HCEC 1CT (cell line): ENCODE measurements at places on chromosomes 11 and 22.

DNA sequence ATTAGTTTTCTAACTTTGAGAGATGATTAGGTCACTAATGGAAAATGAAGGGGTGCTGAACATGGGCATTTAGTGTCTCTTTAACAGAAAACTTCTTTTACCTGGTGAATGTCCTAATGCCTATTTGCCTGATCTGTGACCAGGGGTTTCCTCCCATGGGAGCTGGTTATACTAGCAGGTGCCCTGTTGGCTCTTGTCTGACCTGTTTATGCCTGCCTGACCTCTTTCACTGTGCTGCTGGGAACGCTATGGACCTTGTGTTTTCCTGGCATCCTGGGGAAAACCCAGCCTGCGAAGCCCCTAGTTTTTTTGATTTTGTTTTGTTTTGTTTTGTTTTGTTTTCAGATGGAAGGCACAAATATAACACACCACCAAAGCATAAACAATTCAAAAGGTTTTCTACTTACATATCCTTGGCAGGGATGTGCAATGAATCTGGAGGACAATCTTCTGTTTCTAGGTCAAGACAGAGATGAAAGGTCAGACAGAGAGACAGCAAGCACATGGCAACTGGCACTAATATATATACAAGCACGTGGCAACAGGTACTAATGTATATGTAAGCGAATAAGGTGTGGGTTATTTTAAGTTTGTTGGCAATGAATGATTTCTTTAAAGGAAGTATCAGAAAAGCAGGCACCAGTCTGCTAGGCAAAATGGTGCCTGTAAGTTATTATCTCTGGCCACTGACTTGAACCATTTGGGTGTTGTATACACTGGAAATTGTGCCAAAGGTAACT, 390.2 kb downstream of the LUZP2 start:
- no peak for DNase-seq

- DNase-seq = no peak
These were observed 4.7 kb downstream of the UCP3 start for GRCh38 chr11:74004046-74004695.

- DNase-seq = no peak
These were observed 11.6 kb downstream of the ASCL2 start for GRCh38 chr11:2258501-2259465.

GRCh38 chr11:85685125-85685819, 723 bp downstream of the CCDC89 start:
- DNase-seq = peak; percentile 40

DNA sequence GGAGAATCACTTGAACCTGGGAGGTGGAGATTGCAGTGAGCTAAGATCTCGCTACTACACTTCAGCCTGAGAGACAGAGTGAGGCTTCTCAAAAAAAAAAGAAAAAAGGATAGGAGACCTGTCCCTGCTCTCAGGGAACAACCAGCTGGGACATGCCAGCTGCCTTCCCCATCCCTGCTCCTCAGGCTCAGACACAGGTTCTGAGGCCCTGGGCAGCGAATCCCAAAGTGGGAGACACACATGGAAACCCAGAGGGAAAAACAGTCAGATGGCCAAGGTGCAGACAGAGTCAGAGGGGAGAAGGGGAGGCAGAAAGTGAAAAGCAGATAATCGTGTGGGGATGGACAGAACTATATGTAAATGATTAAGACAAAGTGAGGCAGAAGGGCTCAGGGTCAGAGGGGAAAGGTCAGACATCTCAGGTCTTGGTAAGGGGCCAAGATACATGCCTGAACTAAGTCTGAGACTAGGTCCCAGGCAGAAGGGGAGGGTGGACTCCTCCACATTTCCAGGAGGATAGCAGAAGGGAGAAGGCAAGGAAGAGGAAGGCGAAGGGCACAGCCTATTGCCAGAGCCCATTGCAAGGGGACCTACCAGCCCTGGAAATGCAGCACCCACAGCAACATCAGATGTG, 14.2 kb downstream of the STARD10 start:
- no peak for DNase-seq

DNA sequence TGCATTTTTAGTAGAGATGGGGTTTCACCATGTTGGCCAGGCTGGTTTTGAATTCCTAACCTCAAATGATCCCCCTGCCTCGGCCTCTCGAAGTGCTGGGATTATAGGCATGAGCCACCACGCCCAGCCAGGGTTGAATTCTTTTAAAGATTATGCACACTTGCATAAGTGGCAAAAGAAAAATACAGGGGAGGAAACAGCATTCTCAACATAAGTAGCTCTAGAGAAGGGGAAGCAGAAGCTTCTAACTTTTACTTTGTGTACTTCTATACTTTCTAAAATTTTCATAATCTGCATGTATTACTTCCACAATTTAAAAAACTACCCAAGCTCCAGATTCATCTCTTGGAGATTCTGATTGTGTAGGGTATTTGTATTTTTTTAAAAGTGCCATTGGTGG, 108.0 kb downstream of the SLC1A2 start:
- DNase-seq = no peak

GRCh38 chr11:112292785-112293407, 32.2 kb upstream of the PLET1 start:
- peak; percentile 89 for DNase-seq

DNA sequence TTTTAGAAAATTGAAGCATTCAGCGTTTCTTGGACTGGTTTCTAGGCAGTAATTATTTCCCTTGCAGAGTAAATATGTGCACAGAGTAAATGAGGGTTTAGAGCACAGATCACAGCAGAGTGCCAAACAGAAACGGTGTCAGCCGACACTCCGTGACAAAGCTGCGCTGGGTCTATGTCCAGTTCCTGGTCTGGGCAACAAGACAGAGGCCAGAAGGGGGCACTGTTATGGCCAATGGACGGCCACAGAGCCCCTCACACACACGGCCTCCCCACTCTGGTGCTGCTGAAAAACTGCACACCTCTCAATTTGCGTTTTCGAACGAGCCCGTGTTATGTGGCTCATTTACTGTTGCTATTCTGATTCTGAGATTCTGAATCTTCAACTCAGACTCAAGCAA, 180.7 kb downstream of the MPPED1 start:
- DNase-seq = no peak

DNA sequence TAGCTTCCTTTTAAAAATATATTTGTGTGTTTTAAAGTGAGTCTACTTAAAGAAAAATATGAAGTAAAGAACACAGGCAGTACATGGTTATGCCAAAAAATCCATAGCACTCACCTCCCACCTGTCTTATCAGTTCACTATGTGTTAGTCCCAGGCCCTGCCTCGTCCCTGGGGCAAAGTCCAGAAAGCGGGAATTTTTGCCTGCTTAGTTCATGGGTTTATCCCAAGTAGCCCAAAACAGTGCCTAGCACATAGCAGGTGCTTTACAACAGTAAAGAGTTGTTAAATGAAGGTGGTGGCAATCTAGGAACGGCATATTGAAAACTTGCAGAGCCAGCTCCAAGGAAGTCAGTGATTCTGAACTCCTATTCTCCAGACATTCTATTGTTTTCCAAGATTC, 154.0 kb downstream of the MN1 start:
- no peak for DNase-seq

DNA sequence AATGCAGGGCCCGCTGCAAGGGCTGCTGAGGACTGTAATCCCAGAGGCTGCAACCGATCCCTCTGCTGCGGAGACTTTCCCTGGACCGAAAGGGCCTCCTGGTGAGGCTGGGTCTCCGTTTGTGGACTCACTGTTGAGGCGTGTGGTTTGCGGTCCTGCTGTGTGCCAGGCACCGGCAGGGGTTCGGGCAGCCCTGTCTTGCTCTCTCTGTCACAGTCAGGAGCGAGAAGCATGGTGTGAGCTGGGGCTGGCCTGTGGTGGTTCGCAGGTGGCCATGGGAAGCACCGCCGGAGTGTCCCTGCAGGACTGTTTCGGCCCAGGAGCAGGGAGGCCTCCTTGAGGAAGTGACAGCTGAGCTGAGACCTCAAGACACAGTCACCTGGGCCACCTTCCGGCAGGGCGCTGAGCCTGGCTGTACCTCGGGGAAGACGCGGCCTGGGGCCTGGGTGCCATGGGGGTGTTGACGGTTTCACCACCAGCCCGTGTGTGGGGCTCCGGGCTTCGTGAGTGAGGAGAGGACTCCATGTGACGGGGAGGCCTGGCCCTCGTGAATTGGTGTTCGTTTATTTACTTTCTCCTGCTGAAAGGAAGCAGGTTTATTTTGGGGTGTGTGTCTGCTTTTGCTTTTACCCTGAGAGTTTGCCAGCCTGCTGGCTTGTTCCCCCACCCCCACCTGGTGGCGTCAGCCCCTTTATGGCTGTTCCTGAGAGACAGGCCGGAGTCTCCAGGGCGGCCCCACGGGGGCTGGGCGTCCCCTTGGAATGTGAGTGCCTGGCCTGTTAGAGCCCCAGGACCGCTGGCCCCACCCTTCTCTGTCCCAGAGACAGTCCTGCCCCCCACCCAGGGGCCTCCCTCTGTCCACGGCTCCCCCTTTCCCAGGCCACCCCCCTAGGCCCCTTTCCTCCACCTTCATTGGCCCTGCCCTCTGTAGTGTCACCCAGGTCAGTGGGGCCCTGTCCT, 122.5 kb downstream of the KCNQ1OT1 start:
- no peak for DNase-seq

GRCh38 chr22:31094021-31094551, 13.0 kb downstream of the SMTN start:
- no peak for DNase-seq

- DNase-seq = peak; percentile 37
These were observed 21.9 kb downstream of the PC start for GRCh38 chr11:66936311-66936711.

GRCh38 chr22:20396639-20397038, 2.7 kb downstream of the ZNF74 start:
- no peak for DNase-seq

- DNase-seq = no peak
These were observed 403.7 kb downstream of the LUZP2 start for GRCh38 chr11:24900514-24900913.

- DNase-seq = peak; percentile 99
These were observed 30.7 kb downstream of the PPP2R1B start for GRCh38 chr11:111735262-111736116.

DNA sequence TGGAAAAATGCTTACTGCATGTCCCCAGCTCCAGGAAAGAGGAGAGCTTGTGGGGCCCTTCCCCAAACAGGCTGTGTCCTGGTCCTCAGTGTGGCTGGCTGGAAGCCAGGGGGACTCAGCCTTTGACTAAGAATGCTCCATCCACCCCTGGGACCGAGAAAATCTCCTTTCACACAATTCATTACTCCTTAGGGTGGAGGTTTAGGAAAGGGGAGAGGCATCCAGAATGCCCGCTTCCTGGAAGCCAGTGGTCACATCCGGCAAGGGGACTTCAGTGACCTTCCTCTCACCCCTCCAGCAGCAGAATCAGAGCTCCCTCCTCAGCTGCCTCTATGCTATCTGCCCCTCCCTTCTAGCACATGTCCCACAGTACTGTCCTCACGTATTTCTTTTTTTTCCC, 21.9 kb downstream of the ATG16L2 start:
- DNase-seq = no peak

DNA sequence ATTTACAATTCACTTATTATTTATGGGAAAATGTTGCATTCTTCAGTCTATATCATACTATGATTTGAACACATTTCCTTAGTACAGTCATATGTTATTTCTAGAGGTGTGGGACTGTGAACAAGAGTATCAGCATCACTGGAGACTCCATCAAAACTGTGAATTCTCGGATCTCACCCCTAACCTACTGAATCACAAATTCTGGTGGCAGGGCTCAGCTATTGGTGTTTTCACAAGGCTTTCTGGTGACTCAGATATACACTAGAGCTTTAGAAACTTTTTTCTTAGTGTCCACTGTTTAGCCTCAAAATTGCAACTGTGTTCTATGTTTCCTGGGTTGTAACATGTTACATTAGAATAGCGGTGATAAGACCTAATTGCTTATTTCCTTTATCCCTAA, 352.9 kb upstream of the DDI1 start:
- peak; percentile 16 for DNase-seq

GRCh38 chr22:42500161-42500835, 19.3 kb downstream of the RRP7A start:
- peak; percentile 21 for DNase-seq

GRCh38 chr11:2523821-2524391, 79.1 kb downstream of the KCNQ1 start:
- DNase-seq = no peak

GRCh38 chr11:35539781-35540281, 14.4 kb upstream of the PAMR1 start:
- peak; percentile 71 for DNase-seq

GRCh38 chr11:69259096-69259495, 34.9 kb upstream of the MYEOV start:
- DNase-seq = no peak

GRCh38 chr22:47442821-47443220, 680.4 kb downstream of the TBC1D22A start:
- no peak for DNase-seq

GRCh38 chr11:119367661-119368120, 13.8 kb downstream of the USP2 start:
- peak; percentile 25 for DNase-seq

DNA sequence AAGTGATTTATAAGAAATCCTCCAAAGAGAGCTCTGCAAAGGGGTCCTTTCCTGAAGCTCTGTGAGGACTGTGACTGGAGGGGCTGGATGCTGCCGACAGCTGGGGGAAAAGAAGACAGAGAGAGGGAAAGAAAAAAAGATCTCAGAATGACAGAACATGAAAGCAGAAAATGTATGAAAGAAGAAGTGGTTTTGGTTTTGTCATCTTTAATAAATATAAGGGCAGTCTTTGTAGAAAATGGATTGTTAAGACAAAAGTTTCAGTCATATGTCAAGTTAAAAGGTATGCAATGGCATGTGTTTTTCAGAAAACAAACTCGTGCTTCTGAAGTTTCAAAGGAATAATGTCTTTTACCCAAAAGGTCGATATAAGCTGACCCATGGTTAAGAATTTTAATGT, 105.5 kb downstream of the CCDC83 start:
- no peak for DNase-seq

- no peak for DNase-seq
These were observed 13.1 kb downstream of the CHID1 start for GRCh38 chr11:897253-898142.

- no peak for DNase-seq
These were observed 24.0 kb upstream of the CADM1 start for GRCh38 chr11:115528225-115528624.

DNA sequence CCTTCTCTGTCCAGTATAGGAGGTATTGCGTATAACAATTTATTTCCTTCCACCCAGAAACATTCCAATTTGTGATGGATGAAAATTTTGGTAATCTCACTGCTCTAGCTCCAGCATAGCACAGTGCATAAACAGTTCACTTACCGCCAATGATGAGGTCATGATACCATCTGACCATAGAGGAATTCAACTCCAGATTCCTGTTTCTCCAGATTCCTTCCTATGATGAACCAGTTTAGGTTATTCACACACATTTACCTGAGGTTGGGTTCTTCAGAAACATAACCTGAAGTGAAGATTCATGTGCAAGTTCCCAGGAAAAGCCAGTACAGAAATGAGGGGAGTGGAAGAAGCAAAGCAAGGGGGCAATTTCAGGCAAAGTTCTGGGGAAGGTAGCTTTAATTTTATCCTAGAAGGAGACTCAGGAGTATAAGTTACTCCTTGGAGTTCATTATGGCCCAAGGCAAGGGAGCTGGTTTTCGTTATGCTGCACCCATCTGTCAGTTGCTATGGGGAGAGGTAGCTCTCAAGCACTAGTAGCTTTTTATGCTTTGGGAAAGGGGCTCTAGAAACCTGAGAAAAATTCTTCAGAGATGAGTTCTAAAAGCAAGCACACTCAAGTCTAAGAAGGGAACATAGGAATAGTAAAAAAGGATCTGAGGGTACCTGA, 121.6 kb downstream of the CASP12 start:
- DNase-seq = no peak

GRCh38 chr11:131817687-131818188, 447.3 kb downstream of the NTM start:
- no peak for DNase-seq
